ENCODE measurements at places on chromosomes 2 and 18.

GRCh38 chr2:26089337-26089736, 55.5 kb downstream of the RAB10 start:
- DNase-seq: no peak

DNA sequence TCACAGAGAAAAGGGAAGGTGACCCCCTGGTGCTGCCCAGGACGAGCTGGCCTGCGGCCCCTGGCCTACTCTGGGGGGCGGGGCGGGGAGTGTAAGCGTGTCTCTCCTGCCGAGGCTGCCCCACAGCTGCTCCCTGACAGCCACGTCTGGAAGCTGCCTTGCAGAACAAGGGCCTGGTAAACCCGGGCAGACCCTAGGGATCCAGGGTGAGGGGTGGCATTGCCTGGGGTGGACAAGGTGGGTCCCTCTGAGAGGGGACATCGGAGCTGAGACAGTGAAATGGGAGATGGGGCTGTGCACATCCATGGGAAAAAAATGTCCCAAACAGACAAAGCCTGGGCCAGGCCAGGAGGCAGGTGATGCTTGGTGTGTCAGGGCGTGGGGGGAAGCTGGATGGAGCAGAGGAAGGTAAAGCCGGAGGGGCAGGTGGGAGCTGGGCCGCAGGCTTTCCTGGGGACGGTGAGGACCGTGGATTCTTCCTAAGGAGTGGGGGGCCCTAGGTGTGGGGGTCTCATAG, 66.0 kb upstream of the HDAC4 start:
- DNase-seq: no peak

DNA sequence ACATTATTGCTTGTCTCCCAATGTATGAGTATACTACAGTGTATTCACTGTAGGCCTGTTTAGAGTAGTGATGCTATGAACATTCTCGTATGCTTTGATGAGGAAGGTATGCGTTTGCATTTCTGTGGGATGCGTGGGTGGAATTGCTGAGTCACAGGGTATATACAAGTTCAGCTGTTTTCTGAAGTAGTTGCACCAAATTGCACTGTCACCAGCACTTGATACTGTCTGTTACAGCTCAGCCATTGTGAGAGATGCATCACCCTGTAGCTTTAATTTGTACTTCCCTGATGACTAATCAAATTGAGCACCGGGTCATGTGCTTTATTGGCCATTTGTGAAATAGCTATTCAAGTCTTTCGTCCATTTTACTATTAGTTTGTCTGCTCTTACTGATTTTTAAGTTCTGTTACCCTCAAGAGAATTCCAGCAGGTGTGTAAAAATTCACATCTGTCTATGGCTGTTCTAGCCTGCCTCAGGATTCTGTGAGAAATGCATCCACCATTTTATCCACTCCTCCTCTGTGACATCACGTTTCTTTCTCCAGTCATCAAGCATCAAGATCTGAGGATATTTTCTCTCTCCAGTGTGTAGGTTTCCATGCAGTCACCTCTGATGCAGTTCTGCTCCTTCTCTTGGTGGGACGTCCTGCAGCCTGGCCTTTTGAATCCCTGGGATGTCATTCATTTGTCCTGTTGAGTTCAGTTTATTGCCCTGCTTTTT, 72.5 kb downstream of the DGKD start:
- no peak for DNase-seq

DNA sequence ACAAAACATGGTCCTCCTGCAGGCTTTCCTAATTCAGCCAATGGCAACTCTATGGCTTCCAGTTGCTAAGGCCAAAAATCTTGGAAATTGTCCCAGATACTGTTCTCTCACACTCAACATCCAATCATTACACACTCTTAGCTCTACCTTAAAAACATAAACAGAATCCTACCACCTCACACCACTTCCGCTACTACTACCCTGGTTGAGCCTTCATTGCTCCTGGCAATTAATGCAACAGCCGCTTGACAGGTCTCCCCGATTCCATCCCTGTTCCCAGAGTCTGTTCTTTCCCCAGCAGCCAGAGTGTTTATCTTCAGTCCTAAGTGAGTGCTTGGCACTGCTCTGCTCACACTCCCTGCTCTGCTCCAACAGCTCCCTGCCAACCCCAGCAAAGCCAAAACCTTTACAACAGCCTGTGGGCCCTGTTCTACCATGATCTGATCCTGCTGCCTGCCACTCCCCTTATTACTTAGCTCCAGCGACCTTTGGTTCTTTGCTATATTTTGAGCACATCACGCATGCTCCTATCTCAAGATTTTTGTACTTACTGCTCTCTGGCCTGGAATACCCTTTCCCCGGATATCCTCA, 67.5 kb upstream of the AMMECR1L start:
- DNase-seq: no peak

DNA sequence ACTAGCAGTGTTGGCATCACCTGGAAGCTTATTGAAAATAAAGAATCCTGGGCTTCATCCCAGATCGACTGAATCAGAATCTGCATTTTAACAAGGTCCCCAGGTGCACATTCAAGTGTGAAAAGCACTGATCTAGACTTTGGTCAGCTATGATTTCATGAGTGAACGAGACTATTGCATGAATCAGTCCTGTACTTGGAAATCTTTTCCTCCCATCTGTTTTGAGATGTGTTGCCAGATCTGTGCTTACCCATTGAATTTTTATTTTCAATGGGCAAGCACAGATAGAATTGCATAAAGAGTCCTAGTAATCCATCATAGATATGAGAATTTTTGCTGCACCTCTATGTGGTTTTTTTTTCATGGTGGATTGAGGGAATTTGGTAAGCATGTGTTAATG, 64.0 kb downstream of the PMS1 start:
- no peak for DNase-seq

DNA sequence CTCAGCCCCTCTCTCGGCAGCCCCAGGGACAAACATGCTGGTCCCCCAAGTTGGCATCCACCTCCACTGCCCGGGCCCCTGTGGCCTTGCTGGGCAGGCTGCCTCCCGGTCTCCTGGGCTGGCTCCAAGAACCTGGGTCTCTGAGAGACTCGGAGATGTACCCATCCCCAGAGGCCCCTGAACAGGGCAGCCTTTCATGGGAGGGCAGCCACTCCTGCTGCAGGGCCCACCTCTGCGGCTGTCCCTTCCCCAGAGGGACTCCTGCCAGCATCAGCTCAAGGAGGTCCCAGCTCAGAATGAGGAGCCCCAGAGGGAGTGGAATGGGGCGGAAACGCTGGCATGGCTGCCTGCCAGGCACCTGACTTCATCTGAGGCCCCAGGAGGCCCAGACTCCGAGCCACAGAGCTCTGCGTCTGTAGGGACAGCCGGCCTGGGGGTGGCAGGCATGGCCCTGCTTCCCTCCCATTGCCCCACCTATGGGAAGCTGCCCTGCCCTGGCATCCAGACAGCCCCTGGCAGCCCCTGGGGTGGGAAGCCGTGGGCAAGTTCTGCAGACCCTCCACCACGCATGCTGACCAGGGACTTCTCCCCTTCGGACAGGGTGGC, 857 bp upstream of the CROCC2 start:
- DNase-seq: no peak

- DNase-seq: no peak
Observed at GRCh38 chr2:111710613-111711012, 173.4 kb downstream of the ANAPC1 start.

- no peak for DNase-seq
Observed at GRCh38 chr2:218713922-218714321, 3.3 kb downstream of the TTLL4 start.

GRCh38 chr2:238777369-238778067, 70.4 kb upstream of the TWIST2 start:
- no peak for DNase-seq

GRCh38 chr2:180130403-180130802, 123.3 kb upstream of the CWC22 start:
- DNase-seq: no peak
